Dermis blood vessel endothelial cell (primary cell): ENCODE measurements at places on chromosomes 11 and 22. TPM values are rescaled to one million over a fixed set of nuclear protein-coding genes. Genes with fewer than 3 reads are reported as not detected.
A peak's percentile ranks its signal among the peaks of the same experiment; 100 is the strongest.

Gene OR5AK2
- not detected in 2 replicates for total RNA-seq

Gene BRD1
- 34.2 and 39.0 TPM in 2 replicates for total RNA-seq

Gene CNTN5
- not detected in 2 replicates for total RNA-seq

Gene TYR
- total RNA-seq, result not detected in 2 replicates

Gene TTC36
- total RNA-seq, result 2.5 and 3.2 TPM in 2 replicates

Gene BCR
- 186 and 288 TPM in 2 replicates for total RNA-seq

Gene MMP1
- total RNA-seq, result 650 and 1,055 TPM in 2 replicates

Gene HEPHL1
- total RNA-seq, result not detected in 2 replicates

Gene VSIG10L2
- total RNA-seq, result not detected in 2 replicates

GRCh38 chr11:113952588-113952987 lies 22.3 kb upstream of the HTR3A start:
- no peak for DNase-seq

GRCh38 chr22:18091916-18092526 lies 14.2 kb downstream of the PEX26 start:
- peak; percentile 87 for DNase-seq

- DNase-seq, result peak; percentile 98
Observed at GRCh38 chr22:38201711-38202436, at the start of gene MAFF. TSS of gene MAFF (plus strand) at chr22:38201994. CDS start at chr22:38213854, 11,860 bp downstream.

GRCh38 chr22:49724030-49724892 lies 103.4 kb downstream of the BRD1 start:
- peak; percentile 33 for DNase-seq

DNA sequence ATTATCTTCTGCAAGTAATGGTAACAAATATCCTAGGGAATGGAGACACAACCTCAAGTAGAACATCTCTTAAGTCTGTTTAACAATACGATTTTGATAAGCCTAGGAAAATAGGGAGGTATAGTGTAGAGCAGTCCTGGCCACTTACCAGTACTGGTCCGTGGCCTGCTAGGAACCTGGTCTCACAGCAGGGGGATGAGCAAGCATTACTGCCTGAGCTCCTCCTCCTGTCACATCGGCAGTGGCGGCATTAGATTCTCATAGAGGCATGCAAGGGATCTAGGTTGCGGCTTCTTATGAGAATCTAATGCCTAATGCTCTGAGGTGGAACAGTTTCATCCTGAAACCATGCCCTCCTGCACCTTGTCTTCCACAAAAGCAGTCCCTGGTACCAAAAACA lies 4.4 kb downstream of the OR51V1 start:
- DNase-seq, result no peak

DNA sequence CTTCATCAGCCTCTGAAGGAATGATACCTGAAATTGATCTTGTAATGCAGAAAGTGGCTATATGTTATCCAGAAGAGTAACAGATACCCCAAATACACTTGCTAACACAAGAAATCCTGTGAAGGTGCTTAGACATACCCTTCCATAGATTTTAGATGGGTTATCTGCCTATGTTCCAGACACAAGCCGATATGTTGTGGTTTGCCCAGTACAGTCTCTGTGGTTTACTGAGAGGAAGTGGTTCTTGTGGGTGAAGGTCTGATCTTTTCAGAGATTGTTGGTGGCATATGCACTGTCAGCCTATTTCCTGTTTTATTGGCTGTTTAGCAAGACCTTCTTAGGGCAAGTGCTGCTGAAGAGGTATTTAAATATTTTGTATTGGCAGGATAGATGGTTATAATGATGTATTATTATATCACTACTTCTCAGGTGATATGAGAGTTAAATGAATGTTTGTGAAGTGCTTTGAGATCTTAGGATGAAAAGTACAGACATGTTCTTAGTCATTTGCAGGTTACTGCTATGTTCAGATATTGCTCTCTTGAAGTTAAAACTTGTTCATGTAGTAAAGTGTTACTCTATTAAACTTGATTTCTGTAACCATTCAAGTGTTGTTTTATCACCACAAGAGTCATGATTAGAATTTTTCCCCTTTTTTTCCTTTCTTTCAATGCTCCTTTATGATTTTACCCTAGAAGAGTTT lies 8.2 kb downstream of the ARHGEF12 start:
- no peak for DNase-seq

DNA sequence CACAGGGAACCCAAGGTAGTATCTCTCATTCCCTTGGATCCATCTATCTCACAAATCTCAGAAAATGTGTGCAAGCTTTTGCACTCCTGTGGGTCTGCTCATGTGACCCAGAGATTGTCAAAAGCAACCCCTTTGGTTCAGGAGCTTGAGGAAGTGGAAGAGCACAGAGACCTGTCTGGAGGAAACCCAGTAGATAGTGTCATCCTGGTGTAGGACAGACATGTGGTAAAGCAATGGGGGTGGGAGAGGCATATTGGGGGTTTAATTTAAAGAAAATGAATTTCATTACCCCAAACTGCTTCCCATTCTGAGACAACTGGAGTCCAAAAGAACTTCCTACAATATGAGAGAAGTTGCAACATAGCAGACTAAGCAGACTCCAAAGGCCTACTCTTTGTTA lies 5.8 kb upstream of the MS4A14 start:
- no peak for DNase-seq

- no peak for DNase-seq
Observed at GRCh38 chr11:68905421-68906360, 2.0 kb downstream of the IGHMBP2 start.

- DNase-seq, result no peak
Observed at GRCh38 chr11:118212781-118213191, 12.0 kb downstream of the JAML start.

- DNase-seq, result peak; percentile 89
Observed at GRCh38 chr11:64263021-64263946, 12.0 kb downstream of the PLCB3 start.

GRCh38 chr22:50306753-50307749 lies at the start of gene PLXNB2:
TSS of gene PLXNB2 (minus strand) at chr22:50307646. CDS start at chr22:50290584, 17,062 bp downstream.
- peak; percentile 84 for DNase-seq

GRCh38 chr22:48821727-48822126 lies 1005.9 kb downstream of the BRD1 start:
- no peak for DNase-seq

GRCh38 chr22:42314709-42315391 lies 44.4 kb upstream of the TCF20 start:
- DNase-seq, result no peak

DNA sequence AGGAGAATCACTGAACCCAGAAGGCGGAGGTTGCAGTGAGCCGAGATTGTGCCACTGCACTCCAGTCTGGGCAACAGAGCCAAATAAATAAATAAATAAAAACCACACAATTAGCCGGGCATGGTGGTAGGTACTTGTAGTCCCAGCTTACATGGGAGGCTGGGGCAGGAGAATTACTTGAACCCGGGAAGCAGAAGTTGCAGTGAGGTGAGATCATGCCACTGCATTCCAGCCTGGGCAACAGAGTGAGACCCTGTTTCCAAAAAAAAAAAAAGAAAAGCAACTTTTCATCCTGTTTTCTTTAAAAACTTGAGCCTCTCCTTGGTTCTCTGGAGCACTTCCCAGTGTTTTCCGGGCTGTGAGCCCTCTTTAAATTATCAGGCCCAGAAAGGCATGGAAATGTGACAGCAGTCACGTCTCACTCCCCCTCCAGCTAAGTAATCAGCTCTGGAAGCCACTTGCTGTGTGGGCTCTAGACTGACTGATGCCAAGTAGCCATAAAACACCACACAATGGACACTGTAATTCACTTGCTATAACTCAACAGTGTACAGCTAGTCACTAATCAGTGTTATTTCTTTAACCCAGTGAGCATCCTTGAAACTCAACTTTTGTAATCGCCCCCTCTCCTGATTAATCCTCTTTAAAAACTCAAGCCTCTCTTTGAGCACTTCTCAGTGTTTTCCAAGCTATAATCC lies 13.0 kb upstream of the MCHR1 start:
- peak; percentile 59 for DNase-seq

DNA sequence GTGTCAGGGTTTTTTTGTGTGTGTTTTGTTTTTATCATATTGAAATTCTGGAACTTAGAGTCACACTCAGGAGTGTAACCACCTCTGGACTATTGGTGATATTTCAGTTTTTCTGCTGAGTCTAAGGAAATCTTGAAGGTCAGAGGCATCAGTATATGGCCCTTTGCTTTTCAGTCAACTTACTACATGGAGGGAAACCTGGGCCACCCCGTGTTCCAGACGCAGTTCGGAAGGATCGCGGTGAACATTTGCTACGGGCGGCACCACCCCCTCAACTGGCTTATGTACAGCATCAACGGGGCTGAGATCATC lies 19.9 kb downstream of the UPB1 start:
- DNase-seq, result no peak

- no peak for DNase-seq
Observed at GRCh38 chr11:74720596-74721478, 10.4 kb downstream of the CHRDL2 start.

- no peak for DNase-seq
Observed at GRCh38 chr11:106496677-106497076, 419.2 kb downstream of the AASDHPPT start.

DNA sequence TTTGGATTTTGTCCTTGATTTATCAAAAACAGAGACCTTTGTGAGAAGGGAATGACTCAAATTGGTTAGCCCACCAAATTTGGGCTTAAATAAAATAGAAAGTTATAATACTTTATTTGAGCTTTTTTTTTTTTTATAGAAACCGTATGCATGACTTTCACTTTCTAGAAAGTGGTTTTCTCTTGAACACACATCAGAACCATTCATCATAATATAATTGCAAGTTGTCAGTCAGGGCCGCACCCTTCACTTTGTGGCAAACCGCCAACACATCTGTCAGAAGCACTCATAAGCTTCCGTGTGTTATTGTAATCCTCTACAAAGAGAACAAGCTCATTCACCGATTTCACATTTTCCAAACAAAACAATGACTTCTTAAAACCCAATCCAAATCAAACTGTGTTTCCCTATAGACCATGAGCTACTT lies 76.1 kb downstream of the SOX6 start:
- DNase-seq, result peak; percentile 35

GRCh38 chr22:22988150-22988549 lies 82.2 kb upstream of the GNAZ start:
- DNase-seq, result no peak

DNA sequence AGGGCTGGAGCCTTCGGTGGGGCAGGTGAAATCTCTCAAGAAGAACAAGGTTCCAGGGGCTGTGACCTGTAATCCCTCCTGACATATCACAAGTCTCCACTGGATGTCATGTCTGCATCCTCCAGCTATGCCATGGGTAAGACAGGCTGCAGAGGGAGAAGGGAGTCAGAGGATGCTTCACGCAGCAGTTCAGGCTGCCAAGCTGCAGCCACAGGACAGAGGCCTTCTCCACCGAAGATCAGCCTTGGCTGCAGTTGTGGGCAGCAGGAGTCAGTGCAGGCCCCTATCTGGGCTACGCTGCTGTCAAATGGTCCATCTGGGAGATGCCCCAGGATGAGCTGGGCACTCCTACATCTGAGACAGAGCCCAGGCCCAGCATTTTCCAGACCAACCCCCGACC lies 25.0 kb downstream of the DKK3 start:
- DNase-seq, result no peak

GRCh38 chr11:15179167-15179566 lies 64.4 kb downstream of the INSC start:
- no peak for DNase-seq

GRCh38 chr11:113867843-113868503 lies 7.4 kb downstream of the USP28 start:
- no peak for DNase-seq

DNA sequence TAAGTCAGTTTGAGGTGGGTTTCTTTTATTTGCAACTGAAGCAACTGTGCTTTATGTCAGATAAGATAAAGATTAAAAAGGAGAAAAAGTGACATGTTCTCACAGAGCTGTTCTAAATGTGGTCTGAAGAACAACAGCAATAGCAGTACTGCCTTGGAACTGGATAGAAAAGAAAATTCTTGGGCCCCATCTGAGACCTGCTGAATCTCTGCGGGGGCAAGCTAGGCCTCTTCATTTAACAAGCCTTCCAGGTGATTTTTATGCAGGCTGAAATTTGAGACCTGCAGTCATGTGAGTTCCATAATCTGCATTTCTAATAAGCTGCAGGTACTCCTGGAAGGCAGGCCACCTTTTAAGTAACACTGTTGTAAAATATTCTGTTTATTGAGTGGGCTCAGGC lies 91.4 kb upstream of the CTSC start:
- no peak for DNase-seq

DNA sequence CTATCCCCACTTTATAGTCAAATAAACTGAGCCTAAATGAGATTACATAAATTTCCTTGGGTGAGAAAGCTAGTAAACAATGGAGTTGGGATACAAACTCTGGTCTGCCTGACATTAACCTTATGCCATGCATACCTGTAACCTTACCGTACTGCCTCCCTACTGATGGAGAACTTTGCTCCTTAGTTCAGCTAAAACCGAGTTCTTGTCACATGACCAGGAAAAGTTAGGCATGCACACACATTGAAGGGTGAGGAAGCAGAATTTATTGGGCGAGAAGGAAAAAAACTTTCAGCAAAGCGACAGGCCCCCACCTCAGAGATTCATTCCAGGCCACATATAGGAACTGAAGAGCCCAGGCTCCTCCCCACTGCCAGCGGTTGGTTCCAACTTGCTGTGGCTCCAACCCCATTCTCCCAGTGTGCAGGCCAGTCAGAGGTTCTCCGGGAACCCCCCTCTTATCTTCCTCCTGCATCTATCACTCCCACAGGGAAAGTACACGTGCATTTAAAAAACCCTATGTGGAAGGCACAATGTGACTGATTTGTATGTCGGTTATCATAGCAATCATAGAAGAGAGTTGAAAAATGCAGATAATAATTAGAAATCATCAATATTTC lies 3.2 kb upstream of the PIWIL4 start:
- no peak for DNase-seq

- no peak for DNase-seq
Observed at GRCh38 chr11:126190792-126191191, 20.7 kb downstream of the RPUSD4 start.

DNA sequence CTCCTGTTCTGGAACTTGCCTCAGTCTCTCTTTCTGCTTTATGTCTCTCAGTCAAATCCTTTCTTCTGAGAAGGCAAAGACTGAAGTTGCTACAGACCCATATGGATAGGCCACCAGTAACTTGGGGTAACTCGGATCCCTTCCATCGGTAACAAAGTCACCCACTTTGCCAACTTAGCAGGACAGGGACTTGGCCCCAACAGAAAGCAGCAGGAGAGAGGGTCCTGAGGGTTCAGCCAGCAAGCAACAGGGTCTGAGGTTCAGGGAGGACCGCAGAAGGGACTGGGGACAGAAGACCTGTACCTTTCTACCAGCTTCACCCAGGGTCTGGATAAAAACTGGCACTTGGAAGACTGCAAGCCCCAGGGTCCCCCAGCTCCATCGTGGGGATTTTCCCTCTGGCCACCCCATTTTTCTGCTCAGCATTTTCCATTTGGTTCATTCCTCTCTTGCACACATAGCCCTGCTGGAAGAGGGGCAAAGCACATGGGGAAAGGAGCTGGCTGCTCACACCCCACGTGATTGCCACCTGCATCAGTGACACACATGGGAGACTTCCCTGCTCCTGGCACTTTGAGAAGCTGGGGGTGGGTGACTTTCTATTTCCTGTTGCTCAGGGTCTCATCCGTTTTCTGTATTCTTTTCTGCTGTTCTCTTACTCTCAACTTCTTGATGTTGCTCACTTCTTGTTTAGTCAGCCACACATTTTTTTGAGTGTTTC lies 34.6 kb upstream of the GNAZ start:
- DNase-seq, result no peak

GRCh38 chr11:15295695-15296094 lies 181.0 kb downstream of the INSC start:
- no peak for DNase-seq
